ENCODE measurements at places on chromosomes 2 and 18.

DNA sequence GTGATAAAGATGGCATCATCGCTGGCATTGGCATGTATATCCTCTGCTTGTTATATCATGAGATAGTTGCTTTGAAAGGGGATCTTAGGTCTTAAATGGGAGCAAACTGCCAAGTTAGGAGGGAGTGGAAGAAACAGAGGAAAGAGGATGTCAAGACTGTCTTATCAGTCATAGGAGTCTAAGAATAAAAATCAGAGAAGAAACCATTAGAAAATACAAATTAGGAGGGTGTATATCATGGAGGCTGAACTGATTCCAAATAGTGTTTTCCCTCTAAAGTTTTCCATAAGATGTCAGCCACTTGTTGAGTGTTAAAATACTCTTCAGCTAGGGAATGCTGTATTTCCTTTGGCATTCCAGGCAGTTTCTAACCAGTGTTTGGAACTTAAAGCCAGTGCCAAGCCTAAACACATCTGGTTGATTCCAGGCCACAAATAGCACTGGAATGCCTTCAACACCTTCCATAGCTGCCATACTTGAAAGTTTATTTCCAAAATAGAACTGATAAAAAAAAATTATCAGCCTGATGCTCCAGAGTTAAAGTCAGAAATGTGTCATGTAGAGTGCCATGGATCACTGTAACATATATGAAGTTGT lies 129.4 kb downstream of the ZEB2 start:
- no peak for DNase-seq

GRCh38 chr2:26054598-26055348 lies 20.9 kb downstream of the RAB10 start:
- no peak for DNase-seq

GRCh38 chr2:139374296-139374850 lies 594.2 kb upstream of the NXPH2 start:
- no peak for DNase-seq

DNA sequence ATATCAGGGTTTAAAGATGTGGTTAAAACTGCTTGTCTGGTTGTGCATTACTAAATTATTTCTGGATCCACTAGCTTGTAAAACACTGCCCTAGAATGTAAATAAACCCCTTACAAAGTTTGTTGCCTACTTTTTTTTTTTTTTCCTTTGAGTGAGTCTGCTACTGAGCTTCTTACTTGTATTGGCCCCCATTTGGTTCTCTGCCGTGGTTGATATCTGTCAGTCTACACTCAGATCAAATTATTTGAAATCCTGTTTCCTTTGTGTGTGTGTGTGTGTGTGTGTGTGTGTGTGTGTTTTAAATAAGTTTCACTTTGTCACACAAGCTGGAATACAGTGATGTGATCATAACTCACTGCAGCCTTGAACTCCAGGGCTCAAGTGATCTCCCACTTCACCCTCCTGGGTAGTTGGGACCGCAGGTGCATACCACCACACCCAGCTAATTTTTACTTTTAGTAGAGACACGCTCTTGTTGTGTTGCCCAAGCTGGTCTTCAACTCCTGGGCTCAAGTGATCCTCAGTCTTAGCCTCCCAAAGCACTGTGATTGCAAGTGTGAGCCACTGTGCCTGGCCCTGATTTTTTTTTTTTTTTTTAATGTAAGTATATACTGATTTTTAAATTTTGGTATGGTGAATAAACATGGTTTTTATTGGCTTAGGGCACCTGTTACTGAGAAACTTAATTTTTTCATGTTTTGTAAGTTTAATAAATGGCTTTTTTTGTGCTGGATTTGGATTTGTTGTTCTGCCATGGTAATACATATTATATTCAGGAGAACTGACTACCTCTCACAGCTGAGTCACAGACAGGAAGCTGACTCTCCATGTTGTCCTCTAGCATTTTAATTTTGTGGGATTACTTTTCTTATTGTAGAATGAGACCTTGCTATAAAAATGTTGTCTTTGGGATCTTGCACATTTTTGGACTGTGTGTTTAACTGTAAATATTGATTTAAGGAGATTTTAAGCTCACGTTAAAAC lies 48.5 kb downstream of the MAP4K4 start:
- peak; percentile 40 for DNase-seq

GRCh38 chr2:12617366-12617765 lies 99.4 kb upstream of the TRIB2 start:
- no peak for DNase-seq

- no peak for DNase-seq
Observed at GRCh38 chr18:57791911-57792310, 11.2 kb downstream of the ATP8B1 start.
